RWPE1 (cell line): ENCODE measurements at places on chromosomes 12 and 14.

DNA sequence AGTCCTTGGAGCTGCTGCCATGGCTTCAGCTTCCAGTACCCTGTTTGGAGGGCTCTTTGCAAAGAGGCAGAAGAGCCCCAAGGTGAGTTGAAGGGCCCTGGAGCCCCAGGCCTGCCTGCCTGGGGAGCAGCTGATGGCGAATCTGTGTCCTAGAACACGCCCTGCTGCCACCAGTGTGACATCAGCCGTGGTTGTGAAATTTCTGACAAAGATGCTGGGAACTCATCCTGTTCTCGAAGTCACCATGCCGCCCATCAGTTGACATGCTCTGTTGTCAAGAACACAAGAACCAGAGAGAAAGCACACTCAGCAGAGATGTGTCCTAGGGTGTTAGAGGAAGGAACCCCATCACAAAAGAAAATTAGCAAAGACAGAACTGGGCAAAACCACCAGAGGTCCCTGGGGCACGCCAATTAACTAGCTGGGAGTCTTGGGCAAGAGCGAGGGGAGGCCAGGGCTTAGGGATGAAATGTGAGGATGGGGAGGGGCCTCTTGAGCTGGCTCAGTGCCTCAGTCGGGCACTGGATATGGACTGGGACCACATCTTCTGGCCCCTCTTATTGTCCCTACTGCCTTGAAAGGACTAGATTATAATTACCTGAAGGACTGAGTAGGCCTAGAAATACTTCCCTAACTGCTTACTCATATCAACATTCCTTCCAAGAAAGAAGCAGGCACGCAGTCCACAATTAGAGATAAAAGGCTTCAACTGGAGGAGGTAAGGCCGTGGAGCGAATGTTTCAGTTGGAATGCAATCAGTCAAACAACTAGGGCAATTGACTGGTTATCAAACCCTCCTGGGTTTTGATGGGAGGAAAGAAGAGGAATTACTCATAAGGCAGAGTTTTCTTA is 163.1 kb downstream of the CACNA1C start:
- no peak for DNase-seq

DNA sequence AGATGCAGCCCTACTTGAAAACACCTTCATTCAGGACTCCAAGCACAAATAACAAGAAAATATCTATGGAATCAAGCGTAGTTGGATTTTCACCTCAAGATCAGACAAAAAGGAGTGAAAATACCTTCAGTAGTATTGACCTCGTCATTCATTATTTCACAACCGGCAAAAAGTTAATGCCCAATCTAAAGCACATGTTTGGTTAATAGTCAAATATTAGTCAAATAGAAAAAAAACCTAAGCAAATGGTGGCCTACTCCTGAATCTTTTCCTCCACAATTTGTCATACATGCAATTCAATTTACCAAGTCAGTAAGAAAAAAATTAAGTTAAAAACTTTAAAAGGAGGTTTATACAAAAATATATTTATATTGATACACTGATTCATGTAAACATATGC is 50.0 kb downstream of the SLC38A4 start:
- no peak for DNase-seq

DNA sequence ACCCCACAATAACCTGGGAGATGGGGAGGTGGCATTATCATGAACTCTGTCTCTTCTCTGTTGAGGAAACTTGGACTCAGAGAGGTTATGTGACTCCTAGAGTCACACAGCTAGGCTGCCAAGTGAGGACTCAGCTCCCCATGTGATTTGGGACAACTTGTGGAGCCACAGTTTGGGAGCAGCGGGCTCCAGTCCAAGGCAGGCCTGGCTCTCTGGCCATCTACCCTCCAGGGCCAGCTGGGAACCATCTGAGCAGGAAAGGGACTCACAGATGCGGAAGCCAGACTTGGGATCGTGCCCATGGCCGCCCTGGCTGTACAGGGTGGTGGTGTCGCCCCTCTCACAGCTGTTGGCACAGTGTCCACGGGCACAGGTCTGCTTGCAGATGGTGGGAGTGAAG is 59.1 kb downstream of the ISCA2 start:
- DNase-seq: no peak

GRCh38 chr12:4355156-4356040 is 24.1 kb downstream of the FGF23 start:
- DNase-seq: no peak

DNA sequence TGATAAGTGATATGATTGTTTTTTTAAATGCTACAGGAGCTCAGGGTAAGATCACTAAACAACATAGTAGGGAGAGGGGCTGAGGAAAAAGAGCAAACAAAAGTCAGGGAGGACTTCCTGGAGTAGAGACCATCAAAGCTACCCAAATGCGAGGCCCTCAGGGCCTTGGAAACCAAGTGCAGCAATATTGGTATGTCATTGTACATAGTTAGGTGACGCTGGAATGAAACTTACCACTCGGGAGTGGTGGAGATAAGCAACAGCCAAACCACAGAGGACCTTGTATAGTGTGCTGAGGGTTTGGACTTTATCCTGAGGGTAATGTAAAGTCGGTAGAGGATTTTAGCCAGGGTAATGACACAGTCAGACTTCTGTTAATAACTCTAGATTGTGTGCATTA is 13.8 kb downstream of the KITLG start:
- DNase-seq: no peak

DNA sequence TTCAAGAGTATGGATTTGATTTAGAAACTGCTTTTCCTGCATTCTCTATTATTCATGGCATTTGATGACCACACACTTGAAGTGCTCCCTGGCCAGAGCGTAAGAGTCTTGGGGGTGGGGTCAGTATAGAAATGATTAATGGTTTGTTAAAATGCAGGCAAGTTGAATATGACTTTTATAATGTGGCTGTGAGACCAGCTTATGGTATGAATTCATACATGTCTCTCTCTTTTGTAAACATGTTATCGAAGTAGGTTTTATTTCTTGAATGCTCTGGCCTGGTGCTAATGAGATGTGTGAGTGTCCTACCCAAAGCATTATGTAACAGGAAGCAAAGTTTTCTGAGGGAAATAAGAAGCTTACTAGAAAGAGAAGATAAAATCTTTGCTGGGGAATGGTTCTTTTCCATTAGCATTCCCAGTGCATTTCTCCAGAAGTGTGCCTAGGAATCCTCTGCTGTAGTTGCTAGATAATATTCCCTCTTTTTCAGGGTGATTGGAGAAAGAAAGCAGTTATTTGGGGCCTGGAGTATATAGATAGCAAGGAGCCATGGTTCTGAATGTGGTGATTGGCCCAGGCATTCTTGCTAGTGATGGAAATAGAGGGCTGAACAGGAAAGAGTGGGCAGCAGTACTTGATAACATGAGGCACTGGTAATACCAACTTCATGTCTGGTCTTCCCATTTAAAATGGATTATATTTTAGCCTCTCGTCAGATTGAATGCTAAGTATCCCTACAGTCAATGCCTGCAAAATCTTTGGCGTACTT is 289.7 kb downstream of the RAD51B start:
- no peak for DNase-seq

- no peak for DNase-seq
Measured at GRCh38 chr12:886206-886605, 63.3 kb downstream of the RAD52 start.

GRCh38 chr12:80845639-80846038 is 92.1 kb downstream of the LIN7A start:
- no peak for DNase-seq

GRCh38 chr12:104049278-104049902 is 597 bp downstream of the GLT8D2 start:
- DNase-seq: peak; percentile 21

DNA sequence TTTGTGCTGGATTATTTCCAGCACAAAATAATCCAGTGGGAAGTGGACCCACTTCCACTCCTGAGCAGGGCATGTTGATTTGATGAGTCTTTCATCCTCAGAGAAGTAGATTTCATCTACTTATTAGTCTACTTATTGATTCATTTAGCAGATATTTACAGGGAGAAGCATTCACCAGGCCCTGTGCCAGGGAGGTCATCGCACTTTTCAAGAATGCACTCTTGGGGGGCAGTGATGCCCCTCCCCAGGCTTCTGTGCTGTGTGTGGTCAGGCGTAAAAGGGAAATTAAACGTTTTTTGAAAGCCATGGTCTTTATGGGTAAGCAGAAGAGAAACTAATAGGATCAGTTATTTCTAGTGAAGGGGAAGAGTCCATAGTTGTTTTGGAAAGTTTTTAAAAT is 610.7 kb upstream of the TMEM132C start:
- no peak for DNase-seq

DNA sequence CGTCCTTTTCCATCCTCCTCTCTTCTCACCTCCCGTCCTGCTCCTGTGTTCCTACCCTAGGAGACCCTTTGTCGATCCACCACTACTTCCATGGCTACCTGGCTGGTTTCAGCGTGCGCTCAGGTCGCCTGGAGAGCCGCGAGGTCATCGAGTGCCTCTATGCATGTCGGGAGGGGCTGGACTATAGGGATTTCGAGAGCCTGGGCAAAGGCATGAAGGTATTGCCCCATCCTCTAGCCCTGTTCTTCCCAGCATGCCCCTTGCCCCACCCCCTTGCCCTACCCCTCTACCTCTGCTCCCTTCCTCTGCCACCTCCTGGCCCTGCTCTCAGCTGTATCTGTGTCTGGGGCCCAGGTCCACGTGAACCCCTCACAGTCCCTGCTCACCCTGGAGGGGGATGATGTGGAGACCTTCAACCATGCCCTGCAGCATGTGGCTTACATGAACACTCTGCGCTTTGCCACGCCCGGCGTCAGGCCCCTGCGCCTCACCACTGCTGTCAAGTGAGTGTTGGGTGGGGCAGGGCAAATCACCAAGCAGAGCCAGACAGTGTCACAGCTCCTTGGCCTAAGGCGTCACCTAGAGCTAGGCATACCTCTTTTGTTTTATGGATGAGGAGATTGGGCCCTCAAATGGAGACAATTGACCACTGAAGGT is 12.8 kb downstream of the CLSTN3 start:
- no peak for DNase-seq

GRCh38 chr12:45220363-45220931 is 4.6 kb downstream of the ANO6 start:
- DNase-seq: peak; percentile 72

DNA sequence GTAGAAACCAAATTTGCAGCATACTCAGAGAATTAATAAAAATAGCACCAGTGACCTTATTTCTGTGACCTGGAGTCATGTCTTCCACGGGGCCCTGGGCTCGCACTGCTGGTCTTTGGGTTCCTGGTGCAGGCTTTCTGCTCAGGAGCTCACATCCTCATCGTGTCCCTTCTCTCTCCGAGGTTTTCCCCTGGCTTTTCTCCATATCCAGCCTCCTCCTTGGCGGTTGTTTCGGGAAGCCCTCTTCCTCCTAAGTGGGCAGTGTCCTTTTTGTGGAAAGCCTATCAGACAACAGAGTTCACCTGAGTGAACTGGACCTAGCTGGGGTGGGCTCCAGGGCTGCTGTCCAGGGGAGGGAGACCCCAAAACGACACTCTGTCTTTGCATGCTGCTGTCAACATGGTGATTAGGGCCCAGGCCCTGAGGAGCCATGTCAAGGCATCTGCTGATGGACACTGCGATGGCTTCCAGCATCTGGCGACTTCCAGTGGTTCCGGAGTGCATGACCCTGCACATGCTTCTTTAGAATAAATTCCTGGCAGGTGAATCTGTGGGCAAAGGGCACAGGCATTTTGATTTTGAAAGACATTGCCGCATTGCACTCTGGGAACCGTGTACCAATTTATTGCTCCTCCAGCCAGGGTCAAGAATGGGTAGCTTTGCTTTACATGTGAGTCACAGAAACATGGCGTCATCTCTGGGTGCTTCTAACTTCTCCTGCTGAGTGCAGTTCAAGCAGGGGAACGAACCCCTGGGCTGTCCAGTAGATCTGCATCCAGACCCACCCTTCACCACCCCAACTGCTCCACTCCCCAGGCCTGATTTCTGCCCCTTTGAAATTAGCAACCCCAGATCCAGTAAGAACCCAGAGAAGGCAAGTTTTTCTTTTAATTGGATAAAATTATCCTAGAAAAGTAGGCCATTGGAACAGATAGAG is 136.8 kb downstream of the ADGRD1 start:
- DNase-seq: no peak

- DNase-seq: no peak
Measured at GRCh38 chr12:22615963-22616501, 8.9 kb upstream of the ETNK1 start.

DNA sequence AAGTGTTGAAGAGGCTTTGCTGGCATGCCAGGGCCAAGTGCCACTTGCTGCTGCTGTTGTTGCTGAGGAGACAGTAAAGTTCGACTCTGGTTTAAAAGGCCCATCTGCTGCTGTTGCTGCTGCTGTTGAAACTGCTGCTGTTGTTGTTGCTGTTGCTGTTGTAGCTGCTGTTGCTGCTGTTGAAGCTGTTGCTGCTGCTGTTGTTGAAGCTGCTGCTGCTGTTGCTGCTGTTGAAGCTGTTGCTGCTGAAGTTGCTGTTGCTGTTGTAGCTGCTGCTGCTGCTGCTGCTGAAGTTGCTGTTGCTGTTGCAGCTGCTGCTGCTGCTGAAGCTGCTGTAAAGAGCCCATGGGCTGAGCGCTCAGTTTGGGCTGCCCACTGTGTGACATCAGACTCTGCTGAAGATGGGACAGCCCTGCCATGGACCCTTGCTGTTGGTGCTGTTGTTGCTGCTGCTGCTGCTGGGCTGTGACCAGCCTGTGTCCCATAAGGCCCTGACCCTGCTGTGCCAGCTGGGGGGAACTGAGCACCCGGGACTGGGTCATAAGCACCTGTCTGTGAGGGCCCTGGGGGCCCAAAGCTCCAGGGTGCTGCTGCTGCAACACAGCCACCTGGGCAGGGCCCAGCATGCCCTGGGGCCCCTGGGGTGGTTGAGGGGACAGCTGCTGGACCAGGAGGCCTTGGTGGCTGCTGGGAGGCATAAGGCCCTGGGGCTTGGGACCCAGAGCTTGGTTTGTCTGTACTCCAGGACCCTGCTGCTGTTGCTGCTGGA is 14.3 kb upstream of the PRKAG1 start:
- no peak for DNase-seq

DNA sequence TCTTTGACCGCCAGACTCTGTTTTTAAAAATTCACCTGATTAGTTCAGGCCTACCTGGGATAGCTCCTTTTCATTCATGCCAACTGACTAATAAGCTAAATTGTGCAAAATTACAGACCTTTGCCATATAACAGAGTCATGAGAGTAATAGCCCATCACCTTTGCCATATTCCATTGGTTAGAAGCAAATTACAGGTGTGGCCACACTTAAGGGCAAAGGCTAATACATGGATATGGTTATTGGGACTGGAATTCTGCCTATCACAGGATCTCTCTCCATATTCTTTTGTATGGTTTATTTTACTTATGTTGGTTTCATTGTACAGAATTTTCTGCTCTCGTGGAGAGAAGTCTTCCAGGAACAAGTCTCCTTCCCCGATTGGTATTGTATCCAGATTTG is 115.2 kb downstream of the EGLN3 start:
- no peak for DNase-seq

GRCh38 chr12:32115404-32116104 is 8.9 kb downstream of the BICD1 start:
- peak; percentile 93 for DNase-seq

GRCh38 chr12:128617304-128617833 is 206.4 kb downstream of the SLC15A4 start:
- no peak for DNase-seq

- DNase-seq: no peak
Measured at GRCh38 chr12:42957561-42958290, 368.2 kb upstream of the PRICKLE1 start.
